ENCODE measurements at places on chromosomes 1 and 21.
A peak's percentile ranks its signal among the peaks of the same experiment; 100 is the strongest.

DNA sequence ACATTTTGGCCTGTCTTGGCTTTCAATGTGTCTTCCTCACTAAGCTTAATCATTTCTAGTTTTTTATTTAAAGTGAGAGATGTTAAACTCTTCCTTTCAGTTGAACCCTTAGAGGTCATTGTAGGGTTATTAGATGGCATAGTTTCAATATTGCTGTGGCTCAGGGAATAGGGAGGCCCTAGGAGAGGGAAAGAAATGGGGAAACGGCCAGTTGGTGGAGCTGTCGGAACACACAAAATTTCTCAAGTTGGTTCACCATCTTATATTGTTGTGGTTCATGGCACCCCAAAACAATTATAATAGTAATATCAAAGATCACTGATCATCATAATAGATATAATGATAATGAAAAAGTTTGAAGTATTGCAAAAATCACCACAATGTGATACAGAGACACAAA lies 31.4 kb upstream of the KAZN start:
- DNase-seq, result no peak

GRCh38 chr1:234720709-234721441 lies 110.9 kb upstream of the IRF2BP2 start:
- no peak for DNase-seq

DNA sequence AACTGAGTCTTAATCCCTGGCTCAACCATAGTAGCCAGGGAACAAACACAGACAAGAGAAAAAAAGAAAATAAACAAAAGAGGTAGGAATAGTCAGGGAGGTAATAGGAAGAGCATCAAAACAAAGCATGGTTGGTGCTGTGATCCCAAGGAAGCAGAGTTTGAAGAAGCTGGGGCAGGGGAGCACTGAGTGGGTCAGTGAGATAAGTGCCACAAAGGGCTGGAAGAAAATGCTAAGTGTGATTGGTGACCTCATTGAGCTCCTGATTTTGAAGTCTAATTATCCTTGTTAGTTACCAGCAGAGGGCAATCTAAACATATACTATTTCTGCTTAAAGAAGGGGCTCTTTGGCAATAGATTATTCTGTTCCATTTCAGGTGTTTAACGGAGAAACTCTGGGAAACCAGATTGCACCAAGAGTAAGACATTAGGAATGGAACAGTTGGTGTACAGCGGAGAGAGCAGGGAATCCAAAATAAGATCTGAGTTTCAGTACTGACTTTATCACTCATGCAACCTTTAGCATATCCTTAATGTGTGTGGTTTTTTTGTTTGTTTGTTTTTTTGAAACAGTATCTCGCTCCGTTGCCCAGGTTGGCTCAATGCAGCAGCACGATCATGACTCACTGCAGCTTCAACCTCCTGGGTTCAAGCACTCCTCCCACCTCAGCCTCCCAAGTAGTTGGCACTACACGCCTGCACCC lies 30.7 kb upstream of the KIAA1614 start:
- peak; percentile 26 for DNase-seq

GRCh38 chr1:4327142-4327541 lies 327.3 kb upstream of the AJAP1 start:
- DNase-seq, result no peak

DNA sequence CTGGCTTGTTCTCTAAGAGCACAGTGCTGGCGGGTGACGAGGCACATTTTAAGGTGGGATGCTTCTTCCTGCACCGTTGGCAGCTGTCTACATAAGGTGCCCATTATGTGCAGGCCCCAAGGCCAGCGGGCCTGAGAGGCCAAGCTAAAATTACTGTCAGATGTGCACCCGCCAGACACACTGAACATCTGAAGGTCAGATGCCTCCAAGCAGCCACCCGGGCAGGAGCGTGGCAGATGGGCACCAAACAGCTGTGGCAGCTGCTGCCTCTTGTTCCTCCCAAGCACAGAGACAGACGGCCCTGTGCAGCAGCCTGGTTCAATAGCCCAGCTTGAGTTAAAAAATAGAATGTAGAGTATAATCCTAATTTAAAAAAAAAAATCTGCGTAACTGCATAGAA lies 211.9 kb upstream of the EDN2 start:
- no peak for DNase-seq

- no peak for DNase-seq
Measured at GRCh38 chr1:225349826-225350225, 78.0 kb downstream of the LBR start.

DNA sequence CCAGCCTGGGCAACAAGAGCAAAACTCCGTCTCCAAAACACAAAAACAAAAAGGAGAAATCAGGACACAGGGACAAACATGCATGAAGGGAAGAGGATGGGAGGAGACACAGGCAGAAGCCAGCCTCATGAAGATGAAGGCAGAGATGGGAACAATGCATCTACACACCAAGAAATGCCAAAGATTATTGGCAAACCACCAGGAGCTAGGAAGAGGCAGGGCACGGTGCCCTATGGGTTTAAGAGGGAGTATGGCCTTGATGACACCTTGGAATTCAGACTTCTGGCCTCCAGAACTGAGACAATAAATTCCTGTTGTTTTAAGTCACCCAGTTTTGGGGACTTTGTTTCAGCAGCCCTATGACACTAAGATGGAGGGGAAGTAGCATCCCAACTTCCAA lies 5.2 kb downstream of the TMPRSS3 start:
- DNase-seq, result no peak

- DNase-seq, result no peak
Measured at GRCh38 chr1:172733815-172734214, 74.9 kb downstream of the FASLG start.

- DNase-seq, result no peak
Measured at GRCh38 chr1:241672301-241672700, 20.2 kb downstream of the WDR64 start.

- DNase-seq, result no peak
Measured at GRCh38 chr21:17539743-17540341, 27.0 kb downstream of the CXADR start.

DNA sequence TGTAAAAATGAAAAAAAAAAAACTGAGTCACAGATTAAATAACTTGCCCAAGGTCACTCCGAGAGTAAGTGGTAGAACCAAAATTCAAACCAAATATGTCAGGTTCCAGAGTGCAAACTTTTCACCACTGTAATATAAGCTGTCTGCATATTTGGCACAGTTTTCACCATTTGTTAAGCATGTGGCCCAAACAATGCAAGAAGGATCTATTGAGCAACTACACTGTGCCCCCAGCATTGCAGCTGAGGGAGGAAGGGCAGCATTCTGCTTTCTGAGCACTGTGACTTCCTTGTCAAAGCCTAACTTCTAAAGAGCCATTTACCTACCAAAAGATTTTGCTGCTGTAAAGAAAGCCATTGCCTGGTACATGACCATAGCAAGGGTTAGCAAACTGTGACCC lies 133.4 kb downstream of the SYT2 start:
- DNase-seq, result peak; percentile 31

GRCh38 chr1:229148041-229148671 lies 122.8 kb upstream of the RAB4A start:
- no peak for DNase-seq

Data from NCI-H226 (cell line).